EH (cell line): ENCODE measurements at places on chromosomes 7 and 10.

GRCh38 chr10:66187053-66187733 is 738.6 kb upstream of the LRRTM3 start:
- no peak for DNase-seq

- no peak for DNase-seq
These were observed 13.6 kb downstream of the SNX10 start for GRCh38 chr7:26305090-26305868.

- no peak for DNase-seq
These were observed 202.8 kb downstream of the MAD1L1 start for GRCh38 chr7:2029936-2030335.

- no peak for DNase-seq
These were observed 119.1 kb upstream of the KMT2E start for GRCh38 chr7:104894726-104895521.

- no peak for DNase-seq
These were observed 10.2 kb downstream of the LMOD2 start for GRCh38 chr7:123665896-123666295.

DNA sequence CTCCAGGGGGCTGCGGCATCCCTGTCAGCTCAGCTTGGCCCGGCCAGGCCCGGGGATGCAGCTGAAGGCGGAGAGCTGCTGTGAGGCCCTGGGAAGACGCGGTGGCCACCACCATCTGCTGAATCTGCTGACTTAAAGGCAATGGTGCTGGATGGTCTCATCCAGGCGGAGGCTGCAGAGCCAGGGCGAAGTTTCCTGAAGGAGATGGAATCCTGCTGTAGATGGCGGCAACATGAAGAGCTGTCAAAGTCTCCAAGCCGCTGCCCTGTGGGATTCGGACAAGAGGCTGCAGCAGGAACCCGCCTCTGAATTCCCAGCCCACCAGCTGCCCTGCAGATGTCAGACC is 200.1 kb downstream of the PTPRN2 start:
- no peak for DNase-seq

GRCh38 chr7:34057136-34057535 is 151.8 kb downstream of the BMPER start:
- no peak for DNase-seq

DNA sequence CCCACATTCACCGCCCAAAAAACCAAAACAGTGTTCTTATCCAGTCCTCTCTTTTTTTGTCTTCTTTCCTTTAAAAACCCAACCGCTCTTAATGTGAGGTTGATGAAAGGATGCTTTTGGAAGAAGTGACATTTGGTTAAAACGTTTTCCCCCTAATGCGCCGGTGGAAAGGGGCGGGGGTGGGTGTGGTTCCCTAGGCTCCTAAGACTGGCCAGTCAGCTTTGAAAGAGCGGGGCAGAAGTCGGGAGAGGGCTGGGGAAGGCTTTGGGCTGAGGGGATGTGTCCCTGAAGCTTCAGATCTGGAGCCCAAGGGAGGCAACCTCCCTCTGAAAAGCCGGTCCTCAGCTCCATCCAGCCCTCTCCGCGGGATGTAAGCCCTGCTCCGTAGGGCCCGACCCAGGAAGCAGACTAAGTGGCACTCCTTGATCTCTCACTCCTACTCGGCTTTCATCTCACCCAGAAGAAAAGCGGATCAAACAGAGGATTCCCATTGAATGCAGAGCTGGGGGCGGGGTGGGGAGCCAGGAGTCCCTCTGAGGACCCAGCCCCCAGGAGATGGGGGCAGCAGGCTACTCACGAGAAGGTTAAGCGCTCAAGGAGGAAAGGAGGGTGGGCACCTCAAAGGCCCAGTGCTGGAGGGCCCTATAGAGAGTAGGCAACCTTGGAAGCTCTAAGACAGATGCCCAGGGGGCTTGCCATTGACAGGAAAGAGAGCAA is 2.4 kb upstream of the EVX1 start:
- no peak for DNase-seq

DNA sequence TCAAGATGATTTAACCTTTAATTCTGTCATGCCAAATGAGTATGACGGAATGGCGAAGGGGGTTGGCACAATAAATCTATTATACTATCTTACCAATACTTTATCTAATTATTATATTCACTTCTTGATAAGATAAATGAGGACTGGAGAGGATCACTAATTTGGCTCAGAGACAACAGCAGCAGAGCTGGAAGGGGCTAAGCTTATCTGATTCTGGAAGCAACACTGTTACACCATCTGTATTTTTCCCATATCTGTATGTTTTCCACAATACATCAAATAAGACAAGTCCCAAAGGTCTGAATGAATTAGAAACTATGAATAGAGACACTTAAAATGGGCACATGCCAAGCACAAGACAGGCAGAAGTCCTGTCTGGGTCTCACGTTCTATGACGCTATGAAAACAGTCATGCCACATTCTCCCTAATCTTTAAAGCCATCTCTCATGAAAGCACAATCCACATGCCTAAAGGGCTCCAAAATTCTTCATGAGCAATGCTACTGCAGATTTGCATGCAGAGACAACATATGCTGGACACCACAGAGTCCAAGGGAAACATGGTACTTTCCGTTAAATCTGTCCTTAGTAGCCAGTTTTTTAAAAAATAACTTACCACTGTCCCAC is 88.3 kb downstream of the SLC25A13 start:
- DNase-seq: no peak

DNA sequence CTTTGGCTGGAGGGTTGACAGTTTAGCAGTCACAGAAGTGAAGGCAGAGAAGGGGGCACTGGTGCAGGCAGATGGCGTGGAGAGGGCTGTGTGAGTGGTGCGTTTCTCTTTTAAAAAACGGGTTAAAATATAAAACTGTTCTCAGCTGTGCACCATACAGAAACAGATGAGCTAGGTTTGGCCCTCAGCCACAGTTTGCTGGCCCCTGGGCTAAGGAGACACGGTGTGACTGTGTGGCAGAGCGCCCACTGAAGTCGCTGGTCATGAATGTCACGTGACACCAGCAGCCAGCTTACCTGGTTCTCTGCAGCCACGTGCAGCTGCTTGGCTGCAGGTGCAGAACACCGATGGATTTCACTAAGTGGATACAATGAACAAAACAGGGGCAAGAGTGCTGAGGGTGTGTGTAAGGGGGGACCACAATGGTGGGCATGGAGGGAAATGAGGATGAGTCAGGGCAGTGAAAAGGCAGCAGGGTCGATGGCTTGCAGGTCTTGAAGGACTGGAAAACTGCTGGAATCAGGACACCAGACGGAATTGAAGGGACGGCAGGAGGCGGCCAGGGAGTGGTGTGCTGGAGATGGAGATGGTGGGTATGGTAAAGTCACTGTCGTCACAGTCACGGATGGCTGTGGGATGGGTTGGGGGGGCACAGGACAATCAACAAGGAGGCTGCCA is 7.4 kb downstream of the ZNF746 start:
- no peak for DNase-seq

DNA sequence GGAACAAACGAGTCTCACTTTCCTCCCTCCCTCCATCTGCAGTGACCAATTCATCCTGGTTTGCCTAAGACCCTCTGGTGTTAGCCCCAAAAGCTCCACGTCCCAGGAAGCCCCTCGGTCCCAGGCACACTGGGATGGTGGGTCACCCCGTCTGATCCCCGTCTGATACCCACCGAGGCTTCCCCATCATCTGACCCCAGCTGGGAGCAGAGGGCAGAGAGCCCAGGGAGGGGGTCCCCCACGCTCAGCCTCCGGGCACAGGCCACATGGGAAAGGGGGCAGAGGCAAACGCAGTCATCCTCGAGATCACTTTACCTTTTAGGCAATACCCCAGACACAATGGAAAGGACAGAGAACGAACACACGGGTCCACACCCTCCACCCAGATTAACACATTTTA is 291.6 kb upstream of the PPP2R2D start:
- DNase-seq: no peak

- DNase-seq: no peak
These were observed 22.6 kb upstream of the DIP2C start for GRCh38 chr10:712089-712488.

DNA sequence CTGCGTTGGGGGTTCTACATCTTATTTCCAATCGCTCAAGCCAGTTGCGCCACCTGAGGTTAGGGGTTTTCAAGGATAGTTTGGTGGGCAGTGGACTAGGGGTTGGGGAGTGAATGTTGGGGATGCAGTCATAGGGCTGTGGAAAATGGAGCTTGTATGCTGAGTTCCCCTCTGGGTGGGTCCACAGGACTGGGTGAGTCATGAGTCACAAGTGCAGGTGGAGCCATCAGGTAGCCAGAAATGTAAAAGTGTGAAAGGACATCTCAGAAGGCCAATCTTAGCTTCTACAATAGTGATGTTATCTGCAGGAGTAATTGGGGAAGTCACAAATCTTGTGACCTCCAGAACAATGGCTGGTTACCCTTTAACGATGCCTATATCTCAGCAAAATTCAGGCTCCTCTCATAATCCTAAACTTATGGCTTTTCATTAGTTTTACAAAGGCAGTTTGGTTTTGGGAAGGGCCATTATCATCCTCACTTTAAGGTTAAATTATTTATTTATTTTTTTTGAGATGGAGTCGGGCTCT is 18.0 kb upstream of the MKRN1 start:
- DNase-seq: no peak

DNA sequence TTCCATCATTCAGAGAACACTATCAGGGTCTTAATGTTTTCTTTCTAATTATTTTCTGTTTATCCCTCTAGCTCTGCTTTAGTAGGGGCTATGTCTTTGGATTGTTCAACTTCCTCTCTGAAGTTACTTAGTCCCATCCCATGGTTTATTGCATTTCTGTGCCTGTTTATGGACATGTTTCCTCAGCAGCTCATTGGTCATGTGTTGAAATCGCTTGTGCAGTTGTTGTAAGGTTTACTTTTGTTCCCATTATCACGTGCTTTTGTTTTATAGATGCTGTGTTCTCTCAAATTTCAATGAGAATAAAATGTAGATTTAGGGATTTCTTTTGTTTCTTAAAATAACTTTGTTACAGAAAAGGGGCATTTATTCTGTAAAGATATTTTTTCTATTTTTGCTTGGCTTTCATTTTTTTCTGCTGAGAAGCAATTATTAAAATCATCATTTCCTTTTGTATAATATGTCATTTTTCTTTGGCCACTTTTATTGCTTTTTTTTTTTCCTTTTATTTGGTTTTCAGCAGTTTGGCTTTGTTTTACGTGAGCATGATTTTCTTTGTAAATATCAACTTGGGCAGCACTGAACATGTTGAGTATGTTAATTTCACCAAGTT is 110.9 kb downstream of the CCDC7 start:
- no peak for DNase-seq

- DNase-seq: no peak
These were observed 247.7 kb downstream of the AHR start for GRCh38 chr7:17546189-17546588.

- no peak for DNase-seq
These were observed 106.5 kb upstream of the SEMA3C start for GRCh38 chr7:81025360-81025759.

GRCh38 chr10:5234106-5234860 is 37.6 kb downstream of the AKR1C4 start:
- peak; percentile 20 for DNase-seq

DNA sequence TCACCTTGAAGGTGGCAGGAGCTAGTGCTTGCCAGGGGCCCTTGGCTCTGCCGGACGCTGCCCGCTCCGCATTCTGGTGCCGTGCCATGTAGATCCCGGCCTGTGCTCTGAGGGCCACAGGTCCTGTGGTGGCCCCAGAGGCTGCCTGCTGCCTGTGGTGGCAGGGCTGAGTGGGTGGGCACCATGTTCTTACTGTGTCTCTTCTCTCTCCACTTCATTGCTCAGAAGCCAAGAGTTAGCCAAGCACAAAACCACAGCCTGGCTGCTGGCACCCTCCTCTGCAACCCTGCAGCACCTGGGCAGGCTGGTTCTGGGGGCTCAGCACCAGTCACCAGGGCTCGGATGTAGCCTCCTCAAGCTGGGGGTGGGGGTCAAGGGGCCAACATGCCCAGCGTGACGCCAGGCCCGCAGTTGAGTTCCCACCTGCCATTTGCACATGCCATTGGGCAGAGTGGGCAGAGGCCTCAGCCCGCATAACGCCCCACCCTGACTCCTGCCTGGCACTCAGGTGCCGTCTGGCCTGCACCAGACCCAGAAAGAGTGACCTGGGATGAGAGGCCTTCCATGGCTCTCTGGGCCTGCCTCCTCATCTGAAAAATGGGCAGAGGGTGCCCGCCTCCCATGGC is 16.3 kb downstream of the ZMIZ1 start:
- DNase-seq: no peak

DNA sequence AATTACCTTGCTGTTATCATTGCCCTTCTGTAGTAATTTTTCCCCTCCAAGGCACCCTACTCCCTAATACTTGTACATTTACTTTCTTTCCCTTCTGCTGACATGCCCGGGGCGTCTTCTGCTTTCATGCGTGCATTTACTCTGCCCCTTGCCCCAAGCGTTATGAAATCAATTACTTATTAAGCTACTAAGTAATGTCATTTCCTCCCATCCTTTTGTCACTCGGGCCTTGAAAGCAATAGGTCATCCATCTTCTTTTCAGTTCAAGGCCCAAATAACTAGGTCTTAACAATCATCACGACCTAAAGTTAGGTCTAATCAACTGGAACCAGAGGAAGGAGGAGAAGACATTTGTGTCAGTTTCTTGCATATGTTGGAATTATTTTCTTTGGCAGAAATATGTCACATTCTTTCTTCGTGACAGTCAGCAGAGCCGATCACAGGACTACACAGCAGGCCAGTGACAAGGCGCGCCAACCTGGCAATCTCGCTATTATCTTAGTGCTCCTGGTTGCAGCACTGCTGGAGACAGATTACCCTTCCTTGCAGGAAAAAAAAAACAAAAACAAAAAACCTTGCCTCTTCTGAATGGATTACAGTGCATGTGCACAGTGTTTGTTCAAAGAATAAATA is 179.2 kb downstream of the RELN start:
- peak; percentile 14 for DNase-seq

- peak; percentile 50 for DNase-seq
These were observed 109.3 kb downstream of the SORBS1 start for GRCh38 chr10:95451568-95452524.

DNA sequence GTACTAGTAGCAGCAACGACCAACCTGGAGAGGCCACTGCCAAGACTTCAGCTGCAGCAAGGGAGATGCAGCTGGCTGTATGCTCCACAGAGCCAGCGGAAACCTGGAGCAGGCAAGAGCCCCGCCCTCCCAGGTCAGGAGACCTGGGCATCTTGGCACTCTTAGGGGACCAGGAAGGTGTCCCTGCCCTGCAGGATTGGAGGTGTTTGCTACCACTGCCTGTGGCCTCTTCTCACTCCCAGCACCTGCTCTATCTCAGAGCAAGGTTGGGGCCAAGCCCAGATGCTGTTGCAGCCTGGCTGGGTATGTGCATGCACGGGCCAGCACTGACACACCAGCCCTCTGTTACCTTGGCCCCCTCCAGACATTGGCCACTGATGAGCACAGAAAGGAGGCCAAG is 1512.8 kb downstream of the REEP3 start:
- no peak for DNase-seq

DNA sequence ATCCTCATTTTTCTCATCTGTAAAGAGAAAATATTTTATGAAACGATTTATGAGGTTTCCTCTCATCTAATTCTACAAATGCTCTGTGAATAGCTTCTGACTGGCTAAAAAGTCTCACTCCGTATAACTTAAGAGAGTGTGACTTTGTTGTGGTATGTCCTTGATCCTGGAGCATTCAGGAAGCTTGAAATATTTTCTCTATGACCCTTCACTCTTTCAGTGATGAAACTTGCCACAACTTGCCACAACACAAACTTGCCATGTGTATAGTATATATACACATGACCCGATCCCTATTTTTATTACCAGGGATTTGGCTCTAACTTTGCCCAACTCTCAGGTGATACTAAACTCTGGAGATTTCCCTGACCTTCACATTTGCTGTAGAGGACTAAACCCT is 74.1 kb downstream of the TES start:
- DNase-seq: peak; percentile 52

GRCh38 chr10:123136221-123136805 is 543 bp downstream of the HMX3 start:
- DNase-seq: no peak
